ENCODE measurements at places on chromosomes 11 and 22.

DNA sequence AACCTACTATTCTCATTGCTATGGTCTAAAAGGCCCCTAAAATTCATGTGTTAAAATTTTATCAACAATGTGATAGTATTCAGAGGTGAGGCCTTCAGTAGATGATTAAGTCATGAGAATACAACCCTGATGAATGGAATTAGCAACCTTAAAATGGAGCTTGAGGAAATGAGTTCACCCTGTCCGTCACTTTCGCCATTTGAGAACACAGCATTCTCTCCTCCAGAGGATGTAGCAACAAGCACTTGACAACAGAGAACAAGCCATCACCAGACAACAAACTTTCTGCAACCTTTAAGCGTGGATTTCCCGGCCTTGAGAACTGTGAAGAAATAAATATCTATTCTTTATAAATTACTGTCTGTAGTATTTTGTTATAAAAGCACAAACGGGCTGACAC is 197.0 kb downstream of the SBF2 start:
- DNase-seq, result no peak

DNA sequence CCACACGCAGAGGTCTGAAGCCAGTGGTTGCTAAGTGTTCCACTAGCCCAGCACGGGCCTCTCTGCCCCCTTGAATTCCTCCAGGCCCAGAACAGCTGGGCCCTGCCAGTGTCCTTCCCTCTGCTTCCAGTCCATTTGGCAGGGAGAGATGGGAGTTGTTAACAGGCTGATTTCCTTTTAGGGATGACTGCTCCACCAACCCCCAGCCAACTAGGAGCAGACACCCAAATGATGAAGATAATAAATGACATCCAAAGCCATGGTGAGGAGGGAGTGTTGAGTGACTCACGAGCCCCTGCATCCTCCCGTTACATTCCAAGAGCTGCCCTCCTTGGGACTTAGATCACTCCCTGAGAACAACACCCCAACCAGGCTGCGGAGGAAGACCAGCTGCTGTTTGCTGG is 20.6 kb downstream of the PARVA start:
- no peak for DNase-seq

DNA sequence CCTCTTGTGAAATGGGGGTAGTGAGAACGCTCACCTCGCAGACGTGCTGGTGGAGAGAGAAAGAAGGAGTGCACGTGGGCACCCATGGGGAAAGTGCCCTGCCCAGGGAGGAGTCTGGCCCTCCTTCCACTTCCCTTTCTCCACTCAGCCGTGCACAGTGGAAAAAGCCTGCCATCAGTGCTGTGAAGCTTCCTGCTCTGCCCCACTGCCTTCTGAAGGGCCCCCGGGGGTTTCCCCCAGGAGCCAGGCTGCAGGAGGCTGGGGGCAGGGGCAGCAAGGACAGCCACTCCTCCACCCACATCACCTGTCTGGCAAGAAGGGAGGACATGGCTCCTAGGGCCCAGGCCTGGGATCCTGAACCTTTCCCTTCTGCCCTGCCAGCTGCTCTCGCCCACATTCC is 7.6 kb downstream of the TP53I11 start:
- DNase-seq, result no peak

GRCh38 chr22:46855681-46856080 is 93.2 kb downstream of the TBC1D22A start:
- DNase-seq, result no peak

- DNase-seq, result no peak
Measured at GRCh38 chr11:119445850-119446249, 22.9 kb upstream of the THY1 start.

GRCh38 chr22:37132773-37133172 is 16.9 kb downstream of the IL2RB start:
- DNase-seq, result no peak

DNA sequence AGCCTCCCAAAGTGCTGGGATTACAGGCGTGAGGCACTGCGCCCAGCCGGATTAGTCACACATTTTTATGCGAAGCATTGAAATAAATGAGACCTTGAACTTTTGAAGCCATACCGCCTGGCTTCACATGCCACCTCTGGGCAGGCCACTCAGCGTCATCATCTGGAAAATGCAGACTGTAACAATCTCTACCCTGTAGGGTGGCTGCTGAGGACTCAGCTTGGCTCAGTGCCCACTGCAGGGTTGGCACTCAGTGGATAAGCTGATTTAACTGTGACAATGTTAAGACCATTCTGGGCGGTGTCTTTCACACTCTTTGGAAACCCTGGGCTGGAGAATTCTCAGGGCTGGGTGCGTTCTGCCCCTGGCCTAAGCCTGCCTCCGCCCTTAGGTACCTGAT is 8.5 kb downstream of the SH3BP1 start:
- no peak for DNase-seq

DNA sequence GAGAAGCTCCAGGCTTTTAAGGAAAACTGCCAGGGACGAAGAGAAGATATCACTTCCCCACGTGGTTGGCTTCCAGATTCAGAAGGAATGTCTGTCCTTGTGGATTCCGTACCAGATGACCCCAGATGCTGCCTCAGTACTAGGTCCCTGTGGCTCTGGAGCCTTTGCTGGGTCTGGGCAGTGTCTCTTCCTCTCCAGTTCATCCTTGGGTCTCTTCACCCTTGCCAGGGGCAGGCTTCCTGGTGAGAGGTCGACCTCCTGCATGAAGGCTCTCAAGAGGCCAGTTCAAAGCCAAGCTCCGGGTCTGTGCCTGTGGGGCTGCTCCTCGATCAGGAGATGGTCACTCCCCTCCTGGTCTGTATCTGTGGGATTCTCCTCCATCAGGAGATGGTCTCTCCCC is 74.7 kb upstream of the B3GAT1 start:
- DNase-seq, result no peak

DNA sequence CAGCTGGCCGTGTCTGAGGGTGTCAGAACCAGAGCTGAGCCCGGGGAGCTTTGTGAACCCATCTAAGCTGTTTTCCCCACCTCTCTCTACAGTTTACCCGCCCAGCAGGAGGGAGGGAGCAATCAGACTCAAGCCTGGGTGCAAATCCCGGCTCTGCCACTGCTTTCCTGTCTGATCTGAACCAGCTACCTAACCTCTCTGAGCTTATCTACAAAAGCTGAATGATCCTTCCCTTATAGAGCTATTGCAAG is 252 bp downstream of the APOL2 start:
- DNase-seq, result no peak

- no peak for DNase-seq
Measured at GRCh38 chr11:67202028-67202427, 64.2 kb upstream of the GRK2 start.

- DNase-seq, result no peak
Measured at GRCh38 chr22:32800158-32800882, 1.2 kb upstream of the TIMP3 start.

GRCh38 chr11:3225159-3225758 is 6.6 kb upstream of the MRGPRG start:
- DNase-seq, result no peak

GRCh38 chr11:100712583-100712982 is 25.5 kb downstream of the ARHGAP42 start:
- DNase-seq, result no peak

DNA sequence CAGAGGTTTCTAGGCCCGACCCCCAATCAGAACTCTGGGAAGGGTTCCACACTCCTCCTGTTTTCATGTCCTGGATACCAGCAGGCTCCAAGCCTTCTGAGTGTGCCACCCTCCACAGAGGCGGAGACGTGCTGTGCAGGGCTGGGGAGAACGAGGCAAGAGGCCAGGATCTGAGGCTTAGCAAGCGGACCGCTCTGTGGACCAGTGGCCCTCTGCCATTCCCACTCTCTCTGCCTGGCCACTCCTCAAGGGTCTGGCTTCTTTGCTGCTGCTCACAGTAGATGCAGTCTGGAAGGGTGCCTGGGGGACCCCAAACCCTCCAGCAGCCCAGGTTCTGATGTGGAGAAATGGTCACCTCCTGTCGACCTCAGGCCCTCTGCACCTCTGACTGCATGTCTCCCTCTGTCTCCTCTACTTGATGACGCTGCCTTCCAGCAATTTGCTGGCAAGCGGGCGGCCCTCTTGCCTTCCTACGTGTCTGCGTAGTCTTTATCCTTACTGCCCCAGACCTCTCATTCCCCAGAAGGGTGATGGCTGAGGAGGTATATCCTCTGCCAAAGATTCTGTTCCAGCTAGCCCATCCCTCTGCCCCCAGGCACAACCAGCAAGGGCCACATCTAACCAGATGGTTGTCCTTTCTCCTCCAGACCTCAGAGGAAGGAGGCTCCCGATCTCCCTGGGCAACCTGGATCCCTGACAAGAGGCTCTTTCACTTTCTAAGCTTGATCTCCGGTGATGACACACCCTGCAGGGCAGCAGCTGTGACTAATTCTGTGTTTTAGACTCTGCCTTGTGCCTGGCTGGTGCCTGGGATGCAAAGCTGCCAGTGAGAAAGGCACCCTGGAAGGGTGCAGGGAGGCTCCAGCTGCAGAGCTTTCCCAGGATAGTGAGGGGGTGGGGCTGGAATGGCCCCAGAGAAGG is 87.3 kb downstream of the NAT10 start:
- no peak for DNase-seq

- DNase-seq, result no peak
Measured at GRCh38 chr11:97963528-97964331, 1057.0 kb upstream of the CNTN5 start.

- no peak for DNase-seq
Measured at GRCh38 chr11:71971680-71972079, 27.0 kb upstream of the IL18BP start.

DNA sequence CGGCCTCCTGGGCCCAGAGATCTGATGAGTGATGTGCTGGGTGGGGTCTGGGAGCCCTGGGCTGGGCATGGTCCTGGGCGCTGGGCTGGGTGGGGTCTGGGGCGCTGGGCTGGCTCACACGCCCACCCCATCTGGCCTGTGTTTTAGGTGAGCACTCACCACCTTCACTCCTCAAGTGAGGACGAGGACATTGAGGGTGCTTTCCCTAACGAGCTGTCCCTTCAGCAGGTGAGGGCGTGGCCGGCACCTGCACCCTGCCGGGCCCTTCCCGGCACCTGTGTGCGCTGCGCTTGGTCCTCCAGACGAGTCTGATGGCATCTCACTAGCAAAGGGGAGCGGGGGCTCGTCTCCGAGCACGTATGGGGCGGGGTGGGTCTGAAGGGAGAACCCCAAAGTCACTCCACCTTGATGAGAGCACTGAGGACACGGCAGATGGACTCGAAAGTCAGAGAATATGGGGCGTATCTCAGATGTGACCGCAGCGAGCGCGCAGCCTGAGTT is 37.9 kb downstream of the SBF1 start:
- no peak for DNase-seq

DNA sequence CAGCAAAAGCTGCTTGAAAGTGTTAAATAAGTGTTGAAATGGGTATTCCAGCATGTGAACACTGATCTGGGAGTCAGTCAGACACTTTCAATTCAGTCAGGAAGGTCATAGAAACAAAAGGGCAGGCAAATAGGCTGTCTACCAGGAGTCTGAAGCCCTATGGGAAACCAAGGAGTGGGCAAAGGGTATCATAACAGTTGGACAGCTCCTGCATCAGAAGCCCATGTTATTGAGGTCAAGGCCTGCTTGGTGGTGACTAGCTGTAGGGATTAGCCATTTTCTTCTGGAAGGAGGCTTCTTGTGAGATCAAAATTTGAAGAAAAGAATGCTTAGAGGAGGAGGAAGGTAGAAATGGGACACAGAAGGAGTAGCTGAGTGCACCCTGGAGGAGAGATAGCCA is 97.3 kb downstream of the STIM1 start:
- DNase-seq, result no peak

DNA sequence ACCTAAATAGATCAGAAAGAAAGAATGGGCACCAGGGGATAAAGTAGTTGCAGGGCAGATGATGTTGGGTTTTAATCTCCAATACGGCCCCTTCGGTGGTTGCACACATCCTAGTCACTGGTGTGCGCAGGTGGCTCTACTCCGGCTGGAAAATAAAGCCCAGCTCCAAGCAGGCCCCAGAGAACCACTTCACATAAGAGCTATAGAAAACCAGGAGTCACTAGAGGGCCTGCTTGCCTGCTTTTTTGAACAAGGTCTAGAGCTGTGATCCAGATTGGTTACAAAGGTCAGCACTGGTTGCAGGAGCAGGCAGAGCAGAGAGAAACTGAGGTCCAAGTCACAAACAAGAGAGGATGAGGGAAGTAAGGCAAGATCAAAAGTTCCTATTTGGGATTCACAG is 41.5 kb upstream of the MS4A8 start:
- no peak for DNase-seq

DNA sequence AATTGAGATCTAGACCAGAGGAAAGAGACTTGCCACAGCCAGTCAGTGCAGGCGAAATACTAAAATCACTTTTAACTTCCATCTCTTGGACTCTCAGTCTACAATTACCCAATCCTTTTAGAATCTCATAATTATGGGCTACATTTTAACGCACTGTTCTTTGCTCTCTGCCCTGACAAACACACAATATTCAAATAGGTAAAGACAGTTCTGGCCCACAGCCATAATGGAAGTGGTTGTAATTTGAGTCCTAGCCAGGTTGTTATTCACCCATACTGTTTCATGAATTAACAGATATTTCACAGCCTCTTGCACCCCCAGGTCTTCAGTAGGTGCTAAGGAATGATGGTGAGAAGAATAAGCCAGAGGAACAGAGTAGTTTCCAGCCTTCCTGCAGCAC is 830 bp downstream of the C11orf97 start:
- no peak for DNase-seq

DNA sequence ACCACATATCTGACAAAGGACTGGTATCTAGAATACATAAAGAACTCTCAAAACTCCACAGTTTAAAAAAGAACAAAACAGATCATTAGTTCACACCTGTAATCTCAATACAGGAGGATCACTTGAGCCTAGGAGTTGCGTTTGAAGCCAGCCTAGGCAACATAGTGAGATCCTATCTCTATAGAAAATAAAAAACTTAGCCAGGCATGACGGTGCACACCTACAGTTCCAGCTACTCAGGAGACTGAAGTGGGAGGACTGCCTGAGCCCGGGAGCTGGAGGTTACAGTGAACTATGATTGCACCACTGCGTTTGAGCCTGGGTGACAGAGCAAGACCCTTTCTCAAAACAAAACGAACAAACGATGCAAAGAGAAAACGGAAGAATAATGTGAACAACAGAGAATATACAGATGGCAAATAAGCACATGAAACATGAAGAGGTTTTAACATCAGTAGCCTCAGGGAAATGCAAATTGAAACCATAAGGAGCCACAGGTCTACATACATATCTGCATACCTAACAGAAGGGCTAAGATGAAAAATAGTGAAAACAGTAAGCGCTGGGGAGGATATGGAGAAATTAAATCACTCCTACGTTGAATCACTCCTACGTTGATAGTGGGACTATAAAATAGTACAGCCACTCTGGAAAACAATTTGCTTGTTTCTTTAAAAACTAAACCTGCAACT is 70.7 kb downstream of the DGCR2 start:
- no peak for DNase-seq

- no peak for DNase-seq
Measured at GRCh38 chr22:32574411-32574810, 99.8 kb downstream of the FBXO7 start.

DNA sequence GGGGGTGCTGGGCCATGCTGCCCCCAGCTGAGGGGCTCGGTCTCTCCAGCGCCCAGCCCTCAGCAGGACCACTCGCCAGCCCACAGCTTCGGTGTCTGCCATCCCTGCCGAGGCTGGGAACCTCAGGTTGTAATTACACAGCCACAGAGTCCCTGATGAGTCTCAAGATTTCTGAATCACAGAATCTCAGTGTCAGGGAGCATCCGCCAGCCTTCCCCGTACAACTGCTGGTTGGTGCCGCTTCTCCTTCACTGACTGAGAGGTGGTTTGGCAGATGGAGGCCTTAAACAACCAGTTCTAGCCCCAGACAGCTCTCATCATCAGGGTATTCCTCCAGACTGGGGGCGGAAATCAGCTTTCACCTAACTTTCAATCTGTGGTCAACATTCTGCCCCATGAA is 13.7 kb downstream of the PHF21B start:
- no peak for DNase-seq

All from GM13976 (cell line).